ENCODE measurements at places on chromosomes 13 and 19.

- DNase-seq, result no peak
Observed at GRCh38 chr19:14088634-14089411, 1.7 kb downstream of the SAMD1 start.

- DNase-seq, result no peak
Observed at GRCh38 chr19:17737690-17738153, 13.6 kb upstream of the FCHO1 start.

DNA sequence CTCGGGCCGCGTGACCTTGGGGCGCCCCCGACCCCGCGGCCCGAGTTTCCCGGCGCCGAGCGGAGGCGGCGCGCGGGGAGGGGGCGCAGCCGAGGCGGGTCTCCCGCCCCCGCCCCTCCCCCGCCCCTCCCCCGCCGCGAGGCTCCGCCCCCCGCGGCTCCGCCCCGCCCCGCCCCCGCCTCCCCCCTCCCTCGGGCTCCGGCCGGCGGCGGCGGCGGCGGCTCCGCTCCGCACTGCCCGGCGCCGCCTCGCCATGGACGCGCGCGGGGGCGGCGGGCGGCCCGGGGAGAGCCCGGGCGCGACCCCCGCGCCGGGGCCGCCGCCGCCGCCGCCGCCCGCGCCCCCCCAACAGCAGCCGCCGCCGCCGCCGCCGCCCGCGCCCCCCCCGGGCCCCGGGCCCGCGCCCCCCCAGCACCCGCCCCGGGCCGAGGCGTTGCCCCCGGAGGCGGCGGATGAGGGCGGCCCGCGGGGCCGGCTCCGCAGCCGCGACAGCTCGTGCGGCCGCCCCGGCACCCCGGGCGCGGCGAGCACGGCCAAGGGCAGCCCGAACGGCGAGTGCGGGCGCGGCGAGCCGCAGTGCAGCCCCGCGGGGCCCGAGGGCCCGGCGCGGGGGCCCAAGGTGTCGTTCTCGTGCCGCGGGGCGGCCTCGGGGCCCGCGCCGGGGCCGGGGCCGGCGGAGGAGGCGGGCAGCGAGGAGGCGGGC, at the start of gene HCN2:
HCN2 (plus strand) TSS at position 189 of the 703 bp plus-strand sequence; CDS start at position 254, 65 bp downstream.
- no peak for DNase-seq

- DNase-seq, result no peak
Observed at GRCh38 chr13:43669964-43670363, 116.8 kb downstream of the ENOX1 start.

GRCh38 chr13:82963226-82964099, 918.8 kb downstream of the SLITRK1 start:
- no peak for DNase-seq

Data from urothelium cell line (cell line).